ENCODE measurements at places on chromosomes 7 and 10.
A peak's percentile ranks its signal among the peaks of the same experiment; 100 is the strongest.

DNA sequence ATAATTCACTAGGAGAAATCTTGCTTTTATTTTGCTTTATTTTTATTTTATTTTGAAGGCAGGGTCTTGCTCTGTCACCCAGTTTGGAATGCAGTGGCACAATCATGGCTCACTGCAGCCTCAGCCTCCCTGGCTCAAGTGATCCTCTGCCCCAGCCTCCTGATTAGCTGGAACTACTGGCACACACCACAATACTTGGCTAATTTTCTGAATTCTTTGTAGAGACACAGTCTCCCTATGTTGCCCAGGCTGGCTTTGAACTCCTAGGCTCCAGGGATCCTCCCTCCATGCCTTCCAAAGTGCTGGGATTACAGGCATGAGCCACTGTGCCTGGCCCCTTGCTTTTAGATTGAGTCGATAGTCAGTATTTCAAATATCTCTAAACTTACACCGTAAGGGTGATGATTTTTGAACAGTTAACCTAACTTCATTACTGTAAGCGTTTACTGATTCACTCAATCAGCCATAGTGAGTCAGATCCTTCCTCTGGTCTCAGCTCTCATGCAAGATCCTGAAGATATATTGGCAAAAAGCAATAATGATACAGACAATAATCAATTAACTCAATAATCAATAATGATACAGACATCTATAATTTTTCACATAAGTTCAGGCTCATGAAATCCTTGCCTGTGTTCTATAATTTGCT, 239.5 kb downstream of the KIAA1217 start:
- DNase-seq = no peak

GRCh38 chr7:123966936-123967335, 41.9 kb downstream of the SPAM1 start:
- no peak for DNase-seq

DNA sequence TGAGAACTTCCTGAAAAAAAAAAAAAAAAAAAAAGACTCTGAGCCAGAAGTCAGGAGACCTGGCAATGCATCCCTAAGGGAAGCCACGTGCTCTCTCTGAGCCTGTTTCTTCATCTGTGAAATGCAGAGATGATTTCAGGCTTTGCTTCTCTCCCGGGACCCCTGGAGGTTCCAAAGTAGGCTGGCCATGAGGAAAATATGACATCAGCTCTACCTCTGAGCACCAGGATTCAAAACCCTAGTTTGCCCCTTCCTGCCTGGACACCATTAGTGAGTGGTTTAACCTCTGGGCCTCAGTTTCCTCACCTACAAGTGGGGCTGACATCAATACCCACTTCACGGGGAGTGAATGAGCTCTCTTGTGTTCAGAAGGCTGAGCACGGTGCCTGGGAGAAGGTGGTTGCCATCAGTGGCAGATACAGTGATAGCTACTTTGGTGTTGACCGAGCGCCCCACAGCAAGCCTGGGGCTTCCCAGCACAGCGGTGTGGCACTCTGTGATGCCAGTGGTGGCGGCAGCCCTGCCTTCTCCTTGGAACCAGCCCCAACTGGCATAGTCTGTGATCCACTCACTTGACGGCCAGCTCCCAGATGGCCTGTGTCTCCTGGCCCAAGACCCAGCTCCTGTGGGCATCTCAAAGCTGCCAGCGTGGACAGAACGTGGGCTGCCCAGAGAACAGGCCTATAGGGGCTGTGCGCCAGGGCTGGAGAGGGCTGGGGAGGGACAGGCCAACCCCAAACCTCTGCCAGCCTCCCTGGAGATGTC, 153.1 kb upstream of the UNC5B start:
- no peak for DNase-seq

- DNase-seq = no peak
These were observed 66.2 kb downstream of the LARP4B start for GRCh38 chr10:865257-865656.

DNA sequence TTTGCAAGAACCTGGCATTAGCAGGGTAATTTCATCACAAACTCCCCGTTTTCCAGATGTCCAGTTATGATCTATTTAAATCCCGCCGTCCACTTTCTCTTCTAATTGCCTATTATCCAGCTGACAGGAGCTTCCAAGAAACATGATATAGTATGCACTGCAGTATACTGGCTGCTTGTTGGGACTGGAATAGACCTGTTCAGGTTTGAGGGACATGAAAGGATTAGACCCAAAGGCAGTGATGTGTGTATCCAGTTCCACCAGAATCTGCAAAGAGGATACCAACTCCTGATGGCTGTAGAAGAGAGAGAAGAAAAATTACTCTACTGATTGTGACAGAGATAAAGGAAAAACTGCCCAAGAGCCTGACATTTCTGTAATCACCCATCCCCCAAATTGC, 8.9 kb downstream of the MSS51 start:
- DNase-seq = no peak

DNA sequence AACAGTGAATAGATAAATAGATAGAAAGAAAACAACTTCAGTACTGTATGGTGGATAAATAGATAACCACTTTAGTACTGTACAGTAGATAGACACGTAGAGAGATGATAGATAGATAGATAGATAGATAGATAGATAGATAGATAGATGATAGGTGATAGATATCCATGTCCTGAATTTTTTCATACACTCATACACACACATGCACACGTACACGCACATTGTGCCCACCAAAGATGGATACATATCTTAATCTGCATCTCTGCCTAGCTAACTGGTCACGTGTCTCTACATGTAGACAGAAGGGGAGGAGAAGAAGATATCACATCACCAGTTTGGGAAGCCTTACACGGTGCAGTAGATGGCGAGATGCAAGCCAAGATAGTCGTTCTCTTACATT, 99.2 kb downstream of the ARID5B start:
- DNase-seq = no peak

GRCh38 chr7:105489409-105489808, 32.7 kb downstream of the PUS7 start:
- no peak for DNase-seq

DNA sequence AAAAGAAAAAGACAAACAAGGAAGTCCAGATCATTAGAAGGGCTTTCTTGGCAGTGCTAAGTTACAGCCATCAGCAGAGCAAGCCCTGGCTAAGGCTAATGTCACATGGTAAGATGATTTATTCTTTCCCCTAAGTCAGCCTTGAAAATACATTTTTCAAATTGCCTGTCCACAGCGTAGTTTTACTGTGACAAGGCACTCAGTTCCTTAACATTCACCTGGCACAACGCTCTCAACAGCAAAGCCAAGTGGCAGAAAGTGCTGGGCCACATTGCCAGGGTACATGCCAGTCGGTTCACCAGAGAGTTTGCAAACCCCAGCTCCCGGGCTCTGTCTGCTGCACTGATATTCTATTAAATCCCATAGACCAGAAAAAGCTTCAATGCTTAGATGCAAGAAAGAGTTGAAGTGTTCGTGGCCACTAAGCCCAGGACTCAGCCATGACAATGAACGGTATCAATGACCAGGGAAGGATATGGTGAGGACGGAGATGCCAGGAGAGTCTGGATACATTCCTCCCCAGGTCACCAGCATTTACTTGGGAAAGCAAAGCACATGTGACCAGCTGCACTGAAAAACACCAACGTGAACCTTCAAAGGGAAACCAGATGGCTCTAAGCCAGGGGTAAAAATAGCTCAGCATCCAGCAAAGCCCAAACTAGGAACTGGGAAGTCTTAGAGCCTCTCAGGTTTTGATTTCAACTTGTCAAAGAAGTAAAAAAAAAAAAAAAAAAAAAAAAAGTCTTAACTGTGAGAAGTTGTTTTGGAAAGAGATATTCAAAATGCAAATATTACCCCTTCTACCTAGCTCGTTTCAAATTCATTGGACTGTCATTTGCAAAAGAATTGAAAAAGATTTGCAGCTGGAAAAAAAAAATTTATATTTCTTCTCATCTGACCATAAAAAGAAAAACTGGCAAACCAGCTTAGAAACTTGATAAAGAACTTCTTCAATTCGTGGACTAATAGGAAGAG, 23.9 kb upstream of the MPP7 start:
- no peak for DNase-seq

DNA sequence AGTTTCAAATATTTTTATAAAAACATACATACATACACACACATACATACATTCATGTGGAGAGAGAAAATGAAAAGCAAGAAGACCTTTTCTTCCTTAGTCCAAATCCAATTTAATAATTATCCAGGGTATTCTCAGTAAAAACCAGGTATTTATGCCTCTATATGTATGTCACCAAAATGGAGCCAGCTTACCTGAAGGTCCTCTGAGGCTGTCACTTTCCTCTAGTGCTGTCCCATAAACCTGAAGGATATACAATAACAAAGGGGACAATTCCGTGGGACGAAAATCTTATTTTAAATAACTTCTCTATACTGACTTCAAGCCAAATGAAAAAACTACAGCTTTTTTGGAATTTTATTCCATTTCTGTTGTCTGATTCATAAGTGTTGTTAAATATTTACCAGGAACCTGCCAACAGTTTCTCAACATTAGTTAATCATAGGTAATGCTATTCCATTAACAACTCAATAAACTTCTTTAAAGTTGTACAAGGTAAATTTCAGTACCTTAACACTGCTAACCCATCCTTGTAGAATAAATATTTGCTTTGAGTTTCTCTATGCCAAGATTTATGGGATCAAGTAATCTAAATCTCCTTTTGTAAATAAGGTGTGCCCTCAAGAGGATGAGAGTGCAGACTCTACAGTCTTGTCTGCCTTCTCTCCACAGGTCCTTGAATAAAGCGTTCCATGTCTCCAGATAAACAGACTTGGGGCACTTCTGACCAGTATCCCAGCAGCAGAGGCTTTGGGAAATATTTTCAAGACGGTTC, 260.3 kb downstream of the AHR start:
- DNase-seq = no peak

DNA sequence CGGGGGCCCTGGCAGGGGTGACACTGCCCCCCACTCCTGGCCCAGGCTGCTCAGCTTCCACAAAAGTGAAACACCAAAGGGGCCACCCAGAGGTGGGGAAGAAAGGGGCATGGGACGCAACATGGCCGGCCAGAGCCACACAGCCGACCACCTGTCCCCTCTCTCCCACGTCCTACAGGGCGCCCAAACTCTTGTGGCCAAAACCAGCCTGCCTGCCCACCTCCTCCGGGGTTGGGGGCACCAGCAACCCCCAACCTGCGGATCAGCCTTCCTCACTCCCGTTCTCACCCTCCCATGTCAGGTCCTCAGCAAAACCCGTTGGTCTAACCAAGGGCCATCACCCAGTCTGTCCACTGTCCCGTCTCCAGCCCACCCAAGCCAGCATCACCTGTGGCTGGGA, 79.5 kb upstream of the DNAAF5 start:
- no peak for DNase-seq

GRCh38 chr10:119784340-119785067, 58.7 kb downstream of the INPP5F start:
- peak; percentile 10 for DNase-seq

DNA sequence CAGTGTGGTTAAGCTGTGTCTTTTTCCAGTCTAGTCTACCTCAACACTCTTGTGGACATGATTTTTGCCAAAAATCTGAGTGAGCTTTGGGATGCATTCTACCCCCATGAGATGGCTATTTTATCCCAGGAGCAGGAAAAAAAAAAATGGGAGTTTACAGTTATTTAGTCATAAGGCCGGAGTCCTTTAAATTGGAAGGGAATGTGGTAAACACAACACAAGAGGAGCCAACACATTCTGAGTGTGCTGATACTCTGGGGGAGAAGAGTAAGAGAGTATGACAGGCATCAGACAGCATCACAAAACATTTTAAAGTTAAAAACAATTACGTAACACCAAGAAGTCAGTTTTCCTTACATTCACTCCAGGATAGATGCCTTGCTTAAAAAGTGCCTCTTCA, 46.1 kb downstream of the C1GALT1 start:
- DNase-seq = no peak

GRCh38 chr10:17685233-17685840, 41.4 kb downstream of the STAM start:
- DNase-seq = peak; percentile 47

- DNase-seq = no peak
These were observed 199.2 kb downstream of the JCAD start for GRCh38 chr10:29860166-29860565.

DNA sequence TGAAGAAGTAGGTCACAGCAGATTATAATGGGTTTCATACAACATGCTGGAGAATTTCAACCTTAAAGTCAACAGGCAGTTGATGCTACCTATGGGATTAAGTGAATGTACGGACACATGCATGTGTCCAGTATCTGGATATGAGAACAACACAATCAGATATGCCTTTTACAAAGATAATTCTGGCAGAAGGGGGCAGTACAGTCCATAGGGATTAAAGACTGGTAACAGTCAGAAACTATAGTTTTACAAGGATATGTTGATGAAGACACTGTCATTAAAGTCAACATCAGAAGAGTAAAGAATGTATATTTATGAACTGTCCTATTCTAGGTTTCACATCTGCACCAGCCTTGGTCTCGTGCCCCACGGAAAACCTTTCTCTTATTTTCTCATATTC, 41.5 kb downstream of the ANKMY2 start:
- no peak for DNase-seq

DNA sequence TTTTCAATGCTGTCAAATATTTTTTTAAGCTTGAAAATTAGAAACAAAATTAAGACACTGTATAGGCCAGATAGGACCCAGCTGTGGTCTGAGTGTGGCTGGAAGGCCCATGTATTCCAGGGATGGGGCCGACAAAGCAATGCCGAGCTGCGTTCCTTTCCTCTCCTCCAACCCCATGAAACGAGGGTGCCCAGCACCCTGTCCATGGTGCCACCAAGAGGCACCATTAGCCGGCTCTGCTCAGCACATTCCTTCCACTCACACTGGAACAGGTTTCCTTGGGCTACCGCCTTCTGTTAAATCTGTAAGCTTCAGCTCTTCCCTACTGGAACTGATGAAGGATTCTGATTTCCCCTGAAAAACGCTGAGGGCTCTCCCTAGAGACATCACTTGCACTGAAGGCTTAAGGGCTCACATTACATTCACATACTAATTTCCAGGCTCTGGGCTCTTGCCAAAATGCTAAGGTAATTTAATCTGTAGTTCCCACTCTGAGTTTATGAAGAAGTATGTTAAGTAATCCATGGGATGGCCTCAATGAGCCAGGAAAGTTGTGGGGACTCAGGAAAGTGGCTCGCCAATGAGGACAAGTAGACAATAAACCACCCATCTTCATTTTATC, 73.7 kb upstream of the CAMK2B start:
- no peak for DNase-seq

- DNase-seq = no peak
These were observed 33.6 kb downstream of the VWA2 start for GRCh38 chr10:114272696-114273095.
